Calu3 (cell line): ENCODE measurements at places on chromosomes 3 and 15. TPM values are rescaled to one million over a fixed set of nuclear protein-coding genes. Genes with fewer than 3 reads are reported as not detected.
A peak's percentile ranks its signal among the peaks of the same experiment; 100 is the strongest.

- H3K4me1 ChIP-seq: peaks cover 28% of the 10 kb centered on the region
- no peak for DNase-seq
- H3K27me3 ChIP-seq: no peaks in the 10 kb centered on the region
- peak overlapping the region; percentile 62 for H3K4me3 ChIP-seq
- H3K27ac ChIP-seq: peak overlapping the region; percentile 43
These were observed 784 bp downstream of the TTLL3 start for GRCh38 chr3:9810846-9811245.

DNA sequence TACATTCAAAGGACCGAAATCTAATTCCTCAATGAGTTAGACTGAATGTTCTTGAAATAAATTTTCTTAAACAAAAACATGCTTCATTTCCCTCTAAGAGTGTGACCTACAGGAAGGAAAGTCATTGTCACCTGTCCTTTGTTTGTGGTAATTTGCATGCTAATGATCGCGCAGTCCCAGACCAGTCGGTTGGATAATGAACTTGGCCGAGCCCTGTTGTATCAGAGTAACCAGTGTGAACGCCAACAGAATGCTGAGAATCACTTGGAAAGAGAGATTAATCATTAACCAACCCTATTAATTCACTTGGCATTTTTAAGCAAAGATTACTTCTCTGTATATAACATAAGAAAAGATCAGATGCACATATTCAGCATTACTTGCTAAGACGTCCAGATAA, 8.1 kb upstream of the ARNT2 start:
- no peaks in the 10 kb centered on the region for H3K36me3 ChIP-seq
- no peak overlapping the region for H3K27ac ChIP-seq
- peaks cover 63% of the 10 kb centered on the region for H3K27me3 ChIP-seq
- no peaks in the 10 kb centered on the region for H3K4me1 ChIP-seq

DNA sequence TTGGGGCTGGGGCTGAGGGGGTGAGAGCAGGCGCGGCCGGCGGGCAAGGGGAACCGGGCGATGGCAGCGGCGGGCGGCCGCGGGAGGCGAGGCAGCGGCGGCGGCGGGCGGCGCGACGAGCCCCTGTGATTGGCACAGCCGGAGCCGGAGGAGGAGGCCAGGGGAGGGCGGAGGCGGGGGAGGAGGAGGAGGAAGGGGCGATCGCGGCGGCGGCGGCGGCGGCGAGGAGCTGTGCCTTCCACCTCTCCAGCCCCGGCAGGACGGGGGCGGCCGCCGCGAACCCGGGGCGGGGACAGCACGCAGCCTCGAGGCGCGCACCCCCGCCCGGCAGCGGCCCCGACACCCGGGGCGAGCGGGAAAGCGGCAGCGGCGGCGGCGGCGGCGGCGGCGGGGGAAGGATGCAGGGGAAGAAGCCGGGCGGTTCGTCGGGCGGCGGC, at the start of gene SLCO3A1:
TSS of gene SLCO3A1 (plus strand) at position 198 of the 437 bp plus-strand sequence.
- H3K27me3 ChIP-seq: no peaks in the 10 kb centered on the region
- peak within 1 kb of the TSS; percentile 84 for H3K4me3 ChIP-seq
- H3K27ac ChIP-seq: peak within 1 kb of the TSS; percentile 84
- H3K36me3 ChIP-seq: peaks cover 39% of the 10 kb centered on the region

DNA sequence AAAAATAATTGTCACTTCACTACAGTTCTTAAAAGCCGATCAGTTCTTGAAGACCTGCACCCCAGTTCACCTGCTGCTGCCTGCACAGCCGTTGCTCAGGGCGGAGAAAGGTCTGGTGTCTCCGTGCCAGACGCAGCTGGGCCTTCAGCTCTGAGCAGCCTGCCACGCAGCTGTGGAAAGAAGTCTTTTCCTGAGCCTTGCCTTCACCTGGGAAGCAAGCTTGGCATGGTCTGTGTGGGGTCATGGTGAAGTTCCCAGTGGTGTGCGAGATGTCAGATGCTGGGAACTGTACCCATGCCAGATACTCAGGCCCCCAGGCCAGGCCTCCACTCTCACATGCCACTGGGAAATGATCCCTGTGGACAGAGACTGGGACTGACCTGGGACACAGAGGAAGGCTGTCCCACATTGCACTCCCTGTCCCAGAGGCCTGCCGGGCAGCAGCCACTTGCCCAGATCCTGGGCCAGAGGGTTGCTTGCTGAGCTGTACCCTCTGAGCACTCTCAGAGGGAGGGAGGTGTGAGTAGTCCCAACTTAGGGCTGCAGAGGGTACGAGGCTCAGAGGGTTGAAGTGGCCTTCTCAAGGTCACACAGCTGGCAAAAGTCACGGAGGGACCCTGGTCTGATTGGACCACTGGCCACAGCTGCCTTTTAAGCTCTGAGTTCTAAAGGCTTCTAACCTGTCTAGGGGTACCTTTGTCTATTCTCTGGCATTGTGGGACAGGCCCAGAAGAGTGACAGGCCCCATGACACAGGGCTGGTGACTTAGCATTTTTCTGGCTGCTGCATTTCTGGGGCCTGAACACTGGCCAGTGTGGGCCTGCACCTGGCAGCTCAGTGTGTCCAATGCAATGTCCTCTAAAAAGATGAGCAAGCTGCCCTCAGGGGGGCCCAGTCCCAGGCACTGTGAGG, 55.4 kb downstream of the KLF13 start:
- H3K4me1 ChIP-seq: no peaks in the 10 kb centered on the region
- H3K27ac ChIP-seq: no peak overlapping the region
- H3K27me3 ChIP-seq: no peaks in the 10 kb centered on the region
- H3K4me3 ChIP-seq: no peak overlapping the region
- H3K36me3 ChIP-seq: no peaks in the 10 kb centered on the region

THRB gene
- total RNA-seq: 13.5 and 15.5 TPM in 2 replicates
